Brain (organoid and tissue), 16 donors: ENCODE measurements at places on chromosomes 4 and X.

DNA sequence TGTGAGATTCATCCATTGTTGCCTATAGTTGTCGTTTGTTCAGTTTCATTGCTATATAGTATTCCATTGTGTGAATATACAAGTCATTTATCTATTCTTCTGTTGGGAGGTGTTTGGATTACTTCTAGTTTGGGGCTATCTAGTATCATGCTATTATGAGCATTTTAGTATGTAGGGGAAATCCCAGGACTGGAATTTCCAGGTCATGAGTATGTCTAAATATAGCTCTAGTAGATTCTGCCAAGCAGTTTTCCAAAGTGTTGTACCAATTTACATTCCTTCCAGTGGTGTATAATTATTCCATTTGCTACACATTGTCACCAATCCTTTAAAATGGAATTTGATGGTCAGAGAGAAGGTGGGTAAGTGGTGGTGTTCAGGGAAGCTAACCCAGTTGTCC, 30.1 kb downstream of the EGFL6 start:
- no peak for DNase-seq

DNA sequence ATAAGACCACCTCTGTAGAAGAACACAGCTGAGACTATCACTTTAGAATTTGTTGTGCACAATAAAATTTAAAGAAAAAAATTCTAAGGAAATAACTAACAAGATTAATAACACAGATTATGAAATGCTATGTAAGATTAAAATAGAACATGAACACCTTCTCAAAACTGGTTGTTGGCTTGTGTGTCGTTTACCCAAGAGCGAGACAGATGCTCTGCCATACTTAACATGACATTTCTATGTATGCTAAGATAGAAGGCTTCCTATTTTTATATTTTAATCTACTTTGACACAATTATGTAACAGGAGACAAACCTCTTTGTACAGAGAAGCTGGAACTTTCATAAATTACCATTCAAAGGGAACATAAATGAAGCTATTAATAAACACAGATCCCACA, 30.1 kb downstream of the USP46 start:
- DNase-seq = peak; percentile 87

DNA sequence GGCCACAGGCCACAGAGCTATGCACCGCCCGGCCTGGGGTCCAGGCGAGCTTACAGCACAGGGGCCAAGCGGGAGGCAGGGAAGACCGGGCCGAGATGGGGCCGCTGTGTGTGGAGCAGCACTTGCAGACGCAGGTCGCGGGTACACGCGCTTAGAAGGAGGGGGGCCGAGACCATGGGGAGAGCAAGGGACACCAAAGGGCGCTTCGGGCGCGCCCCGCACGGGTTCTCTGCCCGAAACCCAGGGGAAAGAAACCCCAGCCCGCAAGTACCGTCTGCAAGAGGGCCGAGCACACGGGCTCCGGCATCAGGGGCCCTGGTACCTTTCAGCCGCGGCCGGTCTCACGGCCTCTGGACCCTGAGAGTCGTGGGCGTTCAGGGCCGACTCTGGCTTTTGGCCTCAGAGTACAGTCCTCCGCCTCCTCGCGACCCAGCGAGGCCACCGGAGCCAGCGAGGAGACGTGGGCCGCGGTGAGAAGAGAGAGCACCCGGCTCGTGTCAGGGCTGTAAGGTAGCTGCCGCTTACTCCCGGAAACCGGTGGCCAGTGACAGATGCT, 342 bp downstream of the EOLA2 start:
- peak; percentile 17 for DNase-seq

DNA sequence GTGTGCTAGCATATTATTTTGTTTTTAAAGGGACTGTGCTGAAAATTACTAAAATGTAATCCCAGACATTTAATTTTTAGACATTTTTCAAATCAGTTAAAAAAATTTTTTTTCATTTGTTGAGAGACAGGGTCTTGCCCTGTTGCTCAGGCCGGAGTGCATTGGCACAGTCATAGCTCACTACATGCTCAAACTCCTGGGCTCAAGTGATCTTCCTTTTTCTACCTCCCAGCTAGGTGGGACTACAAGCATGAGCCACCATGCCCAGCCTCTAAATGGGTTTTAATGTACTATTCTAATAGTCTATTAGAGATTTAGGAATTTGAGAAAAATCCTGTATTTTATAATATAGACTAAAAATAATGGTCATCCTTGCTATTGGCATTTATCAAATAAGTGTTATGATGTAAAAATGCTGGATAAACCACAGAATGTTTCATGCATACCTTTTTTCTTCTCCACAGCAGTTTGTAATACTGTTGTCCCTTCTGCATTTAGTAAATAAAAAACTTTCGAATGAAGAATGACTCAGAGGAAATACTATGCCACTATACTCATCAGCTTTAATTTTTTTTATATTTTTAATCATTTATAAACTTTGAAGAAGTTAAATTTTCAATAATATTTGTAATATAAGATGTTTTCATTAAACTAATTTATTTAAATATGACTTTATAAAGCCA, 29.9 kb downstream of the CPEB2 start:
- DNase-seq = no peak

DNA sequence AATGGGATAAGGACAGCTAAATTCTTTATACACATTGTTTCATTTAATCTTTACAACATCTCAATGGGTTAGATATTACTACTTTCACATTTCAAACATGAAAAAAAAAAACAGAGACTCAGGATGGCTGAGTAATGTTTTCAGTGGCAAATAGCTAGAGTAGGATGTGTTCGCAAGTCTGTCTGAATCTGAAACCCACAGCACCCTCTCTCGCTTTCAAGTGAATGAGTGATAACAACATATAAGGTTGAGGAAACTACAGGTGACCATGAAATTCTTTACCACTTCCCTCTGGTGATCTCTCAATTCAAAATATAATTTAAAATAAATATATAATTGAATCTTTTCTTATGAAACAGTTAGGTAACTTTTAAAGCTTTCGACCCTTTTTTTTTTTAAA, 162.6 kb downstream of the PRR32 start:
- no peak for DNase-seq

DNA sequence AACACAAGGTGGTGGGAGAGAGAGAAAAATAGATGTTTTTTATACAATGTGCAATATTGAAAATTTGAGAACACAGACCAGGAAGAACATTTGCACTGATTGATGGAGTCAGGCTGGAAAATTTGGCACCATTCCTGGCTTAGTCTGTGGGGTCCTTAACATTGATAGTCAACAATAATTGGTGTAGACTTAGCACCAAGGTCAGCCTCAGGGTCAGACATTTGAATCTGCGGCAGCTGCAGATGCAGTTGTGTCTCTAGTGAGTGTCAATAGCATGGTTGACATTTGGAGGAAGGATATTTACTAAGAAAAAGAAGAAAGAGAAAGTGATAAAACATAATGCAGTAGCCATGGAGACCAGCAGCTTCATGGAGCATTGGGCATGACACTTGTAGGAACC, 31.5 kb upstream of the GLRA3 start:
- no peak for DNase-seq

DNA sequence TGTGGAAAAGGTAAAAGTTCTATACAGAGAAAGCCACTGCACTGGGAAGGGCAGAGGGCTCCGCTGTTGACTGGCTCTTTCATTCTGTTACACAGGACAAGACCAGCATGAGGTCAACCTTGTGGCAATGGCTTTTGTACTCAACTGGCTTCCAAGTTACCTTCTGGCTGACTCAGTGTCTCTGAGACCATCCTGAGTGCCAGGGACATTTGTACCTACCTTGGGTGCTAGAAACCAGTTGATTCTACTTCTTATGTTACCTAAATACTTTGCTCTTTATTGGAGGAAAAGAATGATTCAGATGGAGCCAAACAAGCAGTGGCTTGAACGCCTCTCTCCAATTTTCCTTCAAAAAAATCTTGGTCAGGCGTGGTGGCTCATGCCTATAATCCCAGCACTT, 123.2 kb downstream of the RBM47 start:
- DNase-seq = no peak

- DNase-seq = no peak
These were observed 9.5 kb downstream of the HPRT1 start for GRCh38 chrX:134469486-134469885.

- DNase-seq = no peak
These were observed 24.8 kb upstream of the GATB start for GRCh38 chr4:151785484-151786157.

DNA sequence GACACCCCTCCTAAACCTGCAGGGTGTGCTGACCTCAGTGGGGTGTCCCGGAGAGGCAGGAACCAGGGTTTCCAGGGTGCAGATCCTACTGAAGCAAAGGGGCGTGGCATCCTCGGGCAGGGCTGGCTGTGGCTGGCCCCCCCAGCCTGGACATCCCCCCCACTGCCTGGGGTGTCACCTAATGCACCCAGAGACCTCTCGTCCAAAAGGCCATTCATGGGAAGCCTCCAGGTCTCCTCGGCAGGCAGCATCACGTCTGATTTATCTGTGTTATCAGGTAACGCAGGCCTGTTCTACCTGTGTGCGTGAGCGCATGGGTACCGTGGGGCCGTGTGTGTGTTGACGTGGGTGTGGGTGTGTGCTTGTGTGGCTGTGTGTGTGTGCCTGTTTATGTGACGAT, 210.0 kb downstream of the SHOX start:
- no peak for DNase-seq

GRCh38 chrX:16594490-16594889, 55.5 kb upstream of the S100G start:
- no peak for DNase-seq

- DNase-seq = no peak
These were observed 12.8 kb upstream of the FOXO4 start for GRCh38 chrX:71082822-71083221.

GRCh38 chr4:145829629-145830395, 108.8 kb downstream of the ZNF827 start:
- no peak for DNase-seq

DNA sequence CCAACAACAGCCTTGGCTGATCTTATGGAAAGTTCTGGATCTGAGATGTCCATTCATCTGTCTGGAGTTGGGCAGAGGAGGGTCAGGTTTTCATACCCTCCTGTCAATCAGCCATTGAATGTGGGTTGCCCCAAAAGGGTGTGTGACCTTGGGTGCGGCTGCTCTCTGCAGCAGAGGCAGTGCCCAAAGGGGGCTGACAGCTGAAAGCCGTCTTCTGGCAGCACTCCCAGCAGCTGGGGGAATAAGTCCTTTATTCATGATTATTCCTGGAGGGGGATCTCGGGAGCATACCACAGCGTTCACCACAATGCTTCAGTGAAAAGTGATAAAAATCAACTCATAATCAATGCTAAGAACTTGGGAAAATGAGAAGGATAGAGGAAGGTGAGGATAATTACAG, 54.7 kb downstream of the OTC start:
- peak; percentile 2 for DNase-seq

GRCh38 chr4:89303177-89303576, 4.4 kb downstream of the GPRIN3 start:
- no peak for DNase-seq

DNA sequence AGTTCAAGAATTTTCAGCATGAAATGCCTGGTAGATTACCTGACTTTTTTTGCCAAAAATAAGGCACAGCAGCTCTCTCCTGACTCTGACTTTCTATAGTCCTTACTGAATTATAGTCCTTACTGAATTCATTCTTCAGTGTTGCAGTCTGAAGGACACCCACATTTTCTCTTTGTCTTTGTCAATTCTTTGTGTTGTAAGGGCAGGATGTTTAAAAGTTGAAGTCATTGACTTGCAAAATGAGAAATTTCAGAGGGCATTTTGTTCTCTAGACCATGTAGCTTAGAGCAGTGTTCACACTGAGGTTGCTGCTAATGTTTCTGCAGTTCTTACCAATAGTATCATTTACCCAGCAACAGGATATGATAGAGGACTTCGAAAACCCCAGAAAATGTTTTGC, 168.0 kb downstream of the SOWAHB start:
- DNase-seq = no peak

- DNase-seq = no peak
These were observed 598.1 kb downstream of the MID1IP1 start for GRCh38 chrX:39399387-39399786.

- no peak for DNase-seq
These were observed 66.7 kb upstream of the DHX15 start for GRCh38 chr4:24650849-24651640.

- DNase-seq = peak; percentile 31
These were observed 15.0 kb upstream of the CT47A1 start for GRCh38 chrX:121000589-121000988.

DNA sequence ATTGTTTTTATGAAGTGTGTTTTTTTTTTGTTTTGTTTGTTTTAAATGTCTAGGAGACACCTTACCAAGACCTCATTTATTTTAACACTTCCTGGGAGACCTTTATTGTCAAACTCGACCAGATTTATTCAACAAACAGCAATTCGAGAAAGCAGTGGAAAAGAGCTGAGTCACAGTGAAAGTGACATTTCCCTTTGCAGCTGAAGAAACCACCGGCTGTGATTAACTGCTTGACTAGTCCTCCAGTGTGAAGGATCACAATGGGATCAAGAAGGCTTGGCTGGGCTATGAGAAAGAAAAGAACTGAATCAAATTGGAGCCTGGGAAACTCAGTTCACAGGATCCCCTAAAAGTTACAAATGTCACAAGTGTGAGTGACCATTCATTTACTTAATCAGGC, 11.9 kb upstream of the ADH7 start:
- peak; percentile 25 for DNase-seq

DNA sequence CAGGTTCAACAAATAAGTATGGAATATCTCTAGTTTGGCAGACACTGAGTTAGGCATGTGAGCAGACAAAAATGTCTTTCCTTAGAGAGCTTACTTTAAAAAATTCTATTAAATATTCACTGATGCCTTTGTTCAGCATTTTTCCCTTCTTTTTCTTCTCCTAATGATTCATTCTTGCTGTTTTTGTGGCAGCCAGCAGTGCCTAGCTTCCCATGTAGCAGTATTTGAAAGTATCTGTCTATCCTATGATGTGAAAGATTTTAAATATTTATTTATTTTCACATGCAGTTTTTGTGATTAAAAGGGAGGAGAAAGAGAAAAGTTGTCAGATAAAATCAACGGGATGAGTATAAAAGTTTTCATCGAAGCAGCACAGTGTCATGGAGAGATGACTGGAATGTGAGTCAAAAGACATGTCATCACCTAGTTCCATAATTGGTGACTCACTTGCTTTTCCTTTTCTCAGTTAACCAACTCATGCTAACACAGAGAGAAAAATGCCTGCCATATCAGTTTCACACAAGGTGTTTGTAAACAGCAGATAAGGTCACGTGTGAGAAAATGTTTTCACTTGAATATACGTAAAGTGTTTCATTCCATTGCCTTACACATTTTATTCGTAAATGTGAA, 69.8 kb downstream of the BMPR1B start:
- no peak for DNase-seq

DNA sequence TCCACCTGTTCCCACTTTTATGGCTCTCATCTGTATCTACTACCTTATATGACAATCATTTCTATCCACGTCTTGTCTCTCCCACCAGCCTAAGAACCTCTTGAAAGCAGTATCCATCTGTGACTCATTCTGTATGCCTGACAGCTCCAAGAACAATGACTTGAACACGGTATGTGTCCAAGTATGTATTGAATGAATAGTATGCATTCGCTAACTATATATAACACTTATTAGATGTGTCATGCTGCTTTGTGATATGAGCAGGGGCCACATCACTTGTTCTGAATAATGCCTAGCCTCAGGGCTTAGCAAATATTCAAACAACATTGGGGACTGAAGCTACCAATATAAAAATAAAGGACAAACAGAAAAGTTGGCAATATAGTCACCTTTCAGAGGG, 4.9 kb downstream of the OPHN1 start:
- no peak for DNase-seq

- DNase-seq = no peak
These were observed 1168.3 kb upstream of the PCDH7 start for GRCh38 chr4:29551821-29552220.
